ENCODE measurements at places on chromosomes 12 and 14.

- DNase-seq: no peak
These were observed 3.2 kb downstream of the METTL25 start for GRCh38 chr12:82361461-82361915.

- no peak for DNase-seq
These were observed 298.6 kb downstream of the DPF3 start for GRCh38 chr14:72595152-72595862.

- no peak for DNase-seq
These were observed 556.7 kb downstream of the TMEM121 start for GRCh38 chr14:106083082-106083481.

- no peak for DNase-seq
These were observed 11.1 kb downstream of the ARF3 start for GRCh38 chr12:48946205-48946604.

GRCh38 chr12:113062502-113063395 lies 6.2 kb downstream of the DTX1 start:
- DNase-seq: no peak

GRCh38 chr12:66187036-66187435 lies 2.0 kb upstream of the IRAK3 start:
- DNase-seq: no peak

Data from stimulated activated CD8-positive, alpha-beta memory T cell treated with anti-CD3 and anti-CD28 coated beads, Interleukin-4, amount 100 ng/mL, for 24 hours (primary cell).